ENCODE measurements at places on chromosomes 3 and 15. TPM values are rescaled to one million over a fixed set of nuclear protein-coding genes. Genes with fewer than 3 reads are reported as not detected.

Gene ANKRD63
- total RNA-seq: 104 TPM

Gene PLIN1
- total RNA-seq: 0.32 TPM

Gene MRPL46
- 34.5 TPM for total RNA-seq

Gene TRIM69
- 35.3 TPM for total RNA-seq

Gene MUC20
- total RNA-seq: 5.5 TPM

Gene ARHGEF3
- 9.4 TPM for total RNA-seq

Gene SFMBT1
- total RNA-seq: 3.1 TPM

Gene TBC1D23
- 19.3 TPM for total RNA-seq

DNA sequence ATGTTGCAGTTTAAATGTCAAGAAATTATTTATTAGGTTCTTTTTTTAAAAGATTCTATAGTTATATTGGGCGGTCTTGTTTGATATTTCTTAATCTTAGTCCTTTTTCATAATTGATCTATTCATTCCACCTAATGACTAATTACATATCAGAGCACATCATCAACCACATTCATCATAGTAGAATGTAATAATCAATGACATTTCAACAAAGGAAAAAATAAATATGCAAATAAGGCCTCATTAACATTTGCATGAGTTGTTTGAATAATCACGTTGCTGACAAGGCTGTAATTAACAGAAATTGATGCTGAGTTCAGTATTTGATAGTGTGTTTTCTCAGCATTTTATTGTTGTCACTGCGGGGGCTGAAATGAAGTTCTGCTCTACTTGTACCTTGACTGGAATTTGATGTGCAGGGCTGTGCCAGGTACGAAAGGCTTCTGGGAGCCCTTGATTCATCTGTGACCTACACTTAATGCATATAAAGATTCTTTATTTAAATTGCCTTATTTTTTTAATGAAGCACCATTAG is 215.7 kb downstream of the TCF12 start:
- peaks cover 30% of the 10 kb centered on the region for H3K4me1 ChIP-seq
- no peaks in the 10 kb centered on the region for H3K27me3 ChIP-seq
- no peak overlapping the region for H3K27ac ChIP-seq
- H3K4me3 ChIP-seq: no peak overlapping the region
- H3K36me3 ChIP-seq: no peaks in the 10 kb centered on the region

- peaks cover 18% of the 10 kb centered on the region for H3K4me1 ChIP-seq
- no peaks in the 10 kb centered on the region for H3K36me3 ChIP-seq
- no peaks in the 10 kb centered on the region for H3K27me3 ChIP-seq
- H3K27ac ChIP-seq: peak overlapping the region; percentile 74
- DNase-seq: no peak
Observed at GRCh38 chr3:89375451-89375850, 268.0 kb downstream of the EPHA3 start.

DNA sequence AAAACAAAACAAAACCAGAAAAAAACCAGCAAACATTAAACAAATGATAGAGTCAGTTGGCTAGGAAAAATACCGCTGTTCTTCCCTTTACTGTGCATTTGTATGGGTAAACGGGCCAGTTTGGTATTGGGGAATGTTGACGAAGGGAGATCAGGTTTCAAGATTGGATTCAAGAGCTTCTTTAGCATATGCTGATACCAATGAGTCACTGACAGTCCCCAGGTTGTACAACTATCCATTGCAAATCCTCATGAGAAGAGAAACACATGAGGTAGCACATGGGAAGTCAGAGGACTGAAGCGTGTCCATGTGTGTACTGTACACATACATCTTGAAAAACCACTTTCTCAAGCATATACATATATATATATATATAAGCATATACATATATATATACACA is 25.6 kb downstream of the TIGIT start:
- peaks cover 15% of the 10 kb centered on the region for H3K4me1 ChIP-seq
- no peak overlapping the region for H3K4me3 ChIP-seq
- H3K27me3 ChIP-seq: no peaks in the 10 kb centered on the region
- DNase-seq: peak; percentile 43

DNA sequence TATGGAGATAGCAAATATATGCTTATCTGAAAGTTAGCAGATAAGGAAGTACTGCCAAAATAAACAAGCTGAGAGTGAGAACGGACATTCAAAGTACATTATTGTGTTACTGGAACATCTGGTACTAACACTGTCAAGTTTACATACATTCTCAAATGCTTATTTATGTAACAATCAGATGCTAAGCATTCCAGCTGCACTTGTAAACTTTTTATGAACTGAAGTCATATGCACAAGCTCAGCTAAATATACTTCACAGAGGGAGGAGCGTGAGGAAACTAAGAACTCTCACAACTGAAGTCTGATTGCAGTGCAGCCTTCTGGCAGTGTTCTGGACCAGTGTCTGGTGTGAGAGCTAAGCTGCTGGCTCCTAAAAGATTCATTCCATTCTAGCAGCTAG is 223.7 kb upstream of the NANOGP8 start:
- H3K4me3 ChIP-seq: no peak overlapping the region
- DNase-seq: peak; percentile 86
- no peaks in the 10 kb centered on the region for H3K27me3 ChIP-seq
- peak overlapping the region; percentile 96 for H3K27ac ChIP-seq
- peaks cover 31% of the 10 kb centered on the region for H3K4me1 ChIP-seq

All from cardiac muscle cell (in vitro differentiated cells and primary cell).